ENCODE measurements at places on chromosomes 1 and 21.

DNA sequence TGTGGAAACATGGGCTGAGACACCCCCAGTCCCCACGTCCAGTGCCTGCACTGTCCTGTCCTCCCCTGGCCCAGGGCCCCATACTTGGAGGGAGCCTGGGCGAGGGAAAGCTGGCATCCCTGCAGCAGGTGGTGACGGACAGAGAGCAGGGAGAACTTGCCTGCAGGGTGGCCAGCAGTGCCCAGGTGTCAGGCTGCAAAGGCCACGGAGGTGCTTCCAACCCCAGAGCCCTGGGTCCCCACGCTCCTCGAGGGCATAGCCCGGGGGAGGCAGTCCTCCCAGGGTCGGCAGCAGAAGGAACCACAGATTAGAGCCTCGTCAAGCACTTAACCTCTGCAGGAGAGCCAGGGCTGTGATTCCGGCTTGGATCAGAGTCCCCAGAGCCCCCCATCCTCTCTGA lies 77.5 kb downstream of the ARHGEF16 start:
- DNase-seq: peak; percentile 72

- no peak for DNase-seq
Measured at GRCh38 chr1:245990315-245991022, 516.6 kb downstream of the SMYD3 start.

DNA sequence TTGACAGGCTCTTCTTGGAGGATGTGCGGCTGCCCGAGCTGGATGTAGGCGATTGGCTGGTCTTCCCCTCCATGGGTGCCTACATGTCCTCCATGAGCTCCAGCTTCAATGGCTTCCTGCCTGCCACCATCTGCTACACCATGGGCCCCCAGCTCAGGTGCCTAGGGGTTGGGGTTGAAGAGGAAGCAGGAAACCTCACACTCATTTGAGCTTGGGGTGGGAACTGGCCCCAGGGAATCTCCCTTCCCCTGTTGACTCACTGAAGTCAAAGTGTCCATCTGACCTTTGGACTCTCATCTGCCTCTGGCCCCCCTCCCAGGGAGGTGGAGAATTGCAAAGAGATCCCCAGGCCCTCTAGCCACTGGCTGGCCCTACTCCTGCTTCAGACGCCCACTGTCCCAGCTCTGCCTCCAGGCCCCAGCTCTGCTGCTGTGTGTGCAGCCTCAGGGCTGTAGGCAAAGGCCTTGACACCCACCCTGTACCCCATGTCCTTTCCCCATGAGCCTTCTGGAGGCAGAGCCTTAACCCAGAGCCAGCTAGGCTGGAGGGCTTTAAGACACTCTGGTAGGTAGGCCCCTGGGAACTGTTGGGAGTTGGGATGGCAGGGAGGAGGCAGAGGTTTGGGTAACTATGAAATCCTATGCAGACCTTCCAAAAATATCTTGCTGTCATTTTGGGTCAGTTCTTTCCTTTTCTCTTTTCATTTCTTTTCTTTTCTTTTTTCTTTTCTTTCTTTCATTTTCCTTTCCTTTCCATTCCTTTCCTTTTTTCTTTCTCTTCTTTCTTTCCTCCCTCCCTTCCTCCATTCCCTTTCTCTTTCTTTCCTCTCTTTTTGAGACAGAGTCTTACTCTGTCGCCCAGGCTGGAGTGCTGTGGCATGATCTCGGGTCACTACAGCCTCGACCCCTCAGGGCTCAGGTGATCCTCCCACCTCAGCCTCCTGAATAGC lies 66.9 kb upstream of the TINAGL1 start:
- DNase-seq: no peak

DNA sequence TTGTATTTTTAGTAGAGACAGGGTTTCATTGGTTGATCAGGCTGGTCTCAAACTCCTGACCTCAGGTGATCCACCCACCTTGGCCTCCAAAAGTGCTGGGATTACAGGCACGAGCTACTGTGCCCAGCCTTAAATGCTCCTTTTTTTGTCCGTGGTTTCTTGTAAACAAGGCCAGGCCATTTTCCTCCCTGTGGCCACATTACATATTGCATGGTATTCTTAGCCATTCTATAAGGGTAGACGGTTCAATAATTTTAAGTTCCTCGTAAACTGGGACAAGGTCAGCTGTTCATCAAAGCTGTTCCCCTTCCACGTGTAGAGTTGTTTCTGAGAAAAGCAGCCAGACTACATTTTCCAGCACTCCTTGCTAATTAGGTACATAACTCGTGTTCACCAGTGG lies 10.3 kb upstream of the LUZP1 start:
- DNase-seq: peak; percentile 45

GRCh38 chr1:46818591-46818990 lies 19.7 kb downstream of the CYP4B1 start:
- DNase-seq: no peak

GRCh38 chr1:231563247-231563646 lies 34.8 kb downstream of the TSNAX start:
- no peak for DNase-seq

DNA sequence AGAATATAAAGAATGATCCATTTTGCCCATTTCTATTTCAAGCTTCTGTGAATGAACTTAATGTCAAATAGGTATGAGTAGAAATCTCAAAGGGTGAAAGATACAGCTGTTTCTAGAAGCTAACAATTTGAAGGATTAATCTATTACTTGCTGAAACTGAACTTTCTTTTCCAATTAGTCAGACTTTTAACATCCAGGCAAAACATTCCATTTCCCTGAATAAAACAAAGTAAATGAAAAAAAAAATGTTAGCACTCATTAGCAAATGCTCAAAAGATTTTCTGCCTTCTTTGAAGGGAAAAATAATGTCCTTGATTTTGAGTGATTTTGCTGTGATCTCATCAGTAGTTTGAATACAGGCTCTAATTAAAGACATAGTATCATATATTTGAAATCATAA lies 447.6 kb upstream of the PRMT6 start:
- DNase-seq: no peak

DNA sequence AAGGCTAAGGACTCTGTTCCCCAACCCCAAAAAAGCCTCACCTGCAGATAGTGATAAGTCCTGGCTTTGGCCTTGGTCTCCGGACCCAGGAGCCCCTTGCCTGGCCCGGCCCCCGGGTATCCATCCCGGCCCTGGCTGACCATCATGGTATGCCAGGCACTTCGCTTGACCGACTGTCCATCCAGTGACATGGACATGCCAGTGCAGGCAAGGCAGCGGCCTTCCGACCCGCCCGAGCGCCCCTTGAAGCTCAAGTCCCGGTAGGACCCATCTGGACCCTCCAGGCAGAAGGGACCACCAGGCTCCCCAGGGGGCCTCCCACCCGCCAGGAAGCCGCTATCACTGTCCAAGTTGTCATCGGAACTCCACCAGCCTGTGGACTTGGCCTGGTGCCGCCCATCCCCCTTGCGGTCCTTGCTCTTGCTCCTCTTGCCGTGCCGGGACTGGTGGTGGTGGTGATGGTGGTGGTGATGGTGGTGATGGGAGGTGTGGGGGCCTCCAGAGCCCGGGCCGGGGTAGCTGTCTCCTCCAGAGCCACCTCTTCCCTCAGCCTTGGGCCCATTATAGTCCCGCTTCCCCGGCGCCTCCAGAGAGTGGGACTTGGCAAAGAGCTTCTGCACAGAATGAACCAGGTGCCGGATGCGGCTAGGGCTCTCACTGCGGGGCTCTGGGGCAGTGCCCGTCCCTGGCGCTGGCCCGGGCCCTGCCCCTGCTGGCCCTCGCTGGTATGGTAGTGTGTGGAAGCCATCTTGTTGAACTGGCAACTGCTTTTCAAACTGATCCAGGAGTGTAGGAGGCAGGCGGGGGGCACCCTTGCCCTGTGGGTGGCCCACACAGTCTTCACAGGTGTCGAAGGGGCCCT lies 25.0 kb downstream of the DLGAP3 start:
- DNase-seq: peak; percentile 59

GRCh38 chr1:84619383-84620102 lies 45.3 kb upstream of the CTBS start:
- DNase-seq: no peak

GRCh38 chr1:2934642-2935081 lies 86.6 kb upstream of the ACTRT2 start:
- DNase-seq: no peak

DNA sequence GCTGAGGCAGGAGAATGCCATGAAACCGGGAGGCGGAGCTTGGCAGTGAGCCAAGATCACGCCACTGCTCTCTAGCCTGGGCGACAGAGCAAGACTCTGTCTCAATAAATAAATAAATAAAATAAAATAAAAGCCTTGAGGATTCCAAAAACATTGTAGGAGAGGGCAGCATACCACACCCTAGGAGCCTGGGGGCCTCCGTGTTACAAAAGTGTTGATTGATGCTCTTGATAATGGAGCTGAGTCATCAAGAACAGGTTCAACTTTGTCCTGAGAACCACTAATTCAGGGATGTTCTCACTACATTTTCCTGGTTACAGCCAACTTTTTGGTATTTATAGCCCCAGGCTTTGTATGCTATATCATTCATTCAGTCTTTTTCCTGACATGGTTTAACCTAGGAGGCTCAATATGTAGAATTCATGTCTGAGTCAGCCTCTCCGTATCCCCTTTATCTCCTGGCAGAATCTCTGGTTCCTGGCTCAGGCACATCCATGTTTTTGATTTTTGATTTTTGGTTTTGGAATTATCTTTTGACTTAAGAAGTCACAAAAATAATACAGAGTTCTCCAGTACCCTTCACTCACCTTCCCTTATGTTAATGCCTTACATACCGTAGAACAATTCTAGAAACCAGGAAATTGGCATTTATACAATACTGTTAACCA lies 69.4 kb downstream of the LRRC8D start:
- DNase-seq: no peak

GRCh38 chr1:12447307-12447706 lies 170.7 kb downstream of the DHRS3 start:
- no peak for DNase-seq

- DNase-seq: no peak
Measured at GRCh38 chr1:28417441-28417922, 47.9 kb downstream of the PHACTR4 start.

DNA sequence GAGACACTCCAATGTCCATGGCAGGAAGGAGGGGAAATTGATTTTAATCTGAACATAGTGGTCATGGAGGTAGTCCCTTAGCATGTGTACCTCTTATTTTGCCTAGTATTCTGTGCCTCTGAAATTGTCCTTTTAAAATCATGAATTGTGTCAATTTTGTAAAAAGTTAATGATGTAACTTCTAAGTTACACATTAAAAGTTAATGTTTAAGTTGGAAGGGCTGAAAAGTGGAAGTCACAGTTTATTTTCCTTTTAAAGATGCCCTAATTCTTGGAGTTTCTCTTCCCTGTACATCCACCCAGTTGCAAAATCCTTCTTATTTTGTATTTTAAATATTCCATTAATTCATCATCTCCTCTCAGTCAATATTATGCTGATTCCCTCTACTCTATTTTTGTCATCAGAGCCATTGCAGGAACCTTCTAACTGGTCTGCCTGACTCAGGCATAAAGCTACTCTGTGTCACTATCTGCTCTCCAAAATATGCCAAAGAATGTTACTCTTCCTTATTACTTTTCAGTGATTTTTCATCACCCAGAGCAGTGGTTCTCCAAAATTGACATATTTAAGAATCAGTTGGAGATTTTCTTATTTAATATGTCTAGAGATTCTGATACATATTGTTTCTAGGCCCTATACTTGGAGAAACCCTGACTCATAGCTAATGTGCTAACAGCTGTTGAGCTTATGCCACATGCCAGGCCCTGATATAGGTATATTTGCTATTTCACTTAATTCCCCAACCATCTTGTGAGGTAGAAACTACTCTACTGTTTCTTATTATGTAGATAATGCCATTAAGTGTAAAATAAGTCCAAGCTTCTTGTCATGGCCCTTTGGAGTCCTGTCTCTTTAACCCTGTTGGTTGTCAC lies 5.1 kb downstream of the HOOK1 start:
- no peak for DNase-seq

GRCh38 chr21:38825921-38826320 lies 20.2 kb downstream of the ETS2 start:
- no peak for DNase-seq

- no peak for DNase-seq
Measured at GRCh38 chr1:8540261-8540941, 222.5 kb downstream of the SLC45A1 start.

DNA sequence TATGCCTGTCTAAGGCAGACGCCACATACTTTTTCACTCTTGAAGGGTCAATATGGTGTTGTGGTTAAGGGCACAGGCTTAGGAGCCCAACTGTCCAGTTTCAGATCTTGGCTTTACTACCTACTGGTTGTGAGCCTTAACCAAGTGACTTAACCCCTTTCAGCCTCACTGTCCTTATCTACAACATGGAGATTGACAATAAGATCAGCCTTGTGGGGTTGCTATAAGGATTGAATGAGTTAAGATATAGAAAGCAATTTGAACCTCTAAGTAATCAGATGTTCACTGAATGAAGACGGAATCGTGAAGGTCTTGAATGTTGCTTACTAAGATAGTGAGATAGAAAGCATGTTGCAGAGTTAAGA lies 121.3 kb upstream of the JUN start:
- no peak for DNase-seq

DNA sequence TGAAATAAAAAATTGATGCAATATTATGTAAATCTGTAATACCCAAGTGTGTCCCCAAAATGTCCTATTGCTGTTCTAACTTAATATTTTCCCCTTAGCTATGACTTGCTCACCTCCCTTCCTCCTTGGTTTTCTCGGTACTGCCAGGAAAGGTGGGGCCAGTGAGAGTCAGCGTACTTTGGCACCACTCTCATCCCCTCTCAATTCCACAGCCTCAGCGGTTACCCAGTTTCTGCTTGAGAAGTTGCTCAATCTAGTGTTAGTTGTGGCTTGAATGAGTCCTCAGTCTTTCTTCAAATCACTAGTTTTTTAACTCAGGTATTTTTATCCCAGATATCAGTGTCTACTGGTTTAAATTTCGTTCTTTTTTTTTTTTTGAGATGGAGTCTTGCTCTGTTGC lies 32.3 kb downstream of the BCAS2 start:
- no peak for DNase-seq

- no peak for DNase-seq
Measured at GRCh38 chr1:205928317-205928716, 14.9 kb downstream of the SLC26A9 start.

DNA sequence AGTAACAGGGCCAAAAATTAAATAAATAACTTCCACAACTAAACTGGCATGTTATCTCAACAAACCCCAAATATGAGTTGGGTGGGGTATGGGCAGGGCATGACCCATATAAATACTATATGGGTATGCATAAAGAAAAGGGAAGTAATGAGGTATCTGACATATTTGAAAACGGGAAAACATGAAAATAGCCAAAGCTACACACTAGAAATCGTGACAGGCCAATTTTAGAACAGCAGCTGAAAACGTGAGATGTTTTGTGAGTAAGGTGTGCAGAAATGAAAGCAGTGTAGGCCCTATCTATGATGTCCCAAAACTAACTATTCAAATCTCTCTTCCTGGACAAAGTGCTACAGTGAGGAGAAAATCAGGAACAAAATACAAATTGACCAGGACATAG lies 537.9 kb upstream of the NR5A2 start:
- DNase-seq: no peak

- DNase-seq: no peak
Measured at GRCh38 chr1:158396646-158397045, 2.6 kb downstream of the OR10T2 start.

DNA sequence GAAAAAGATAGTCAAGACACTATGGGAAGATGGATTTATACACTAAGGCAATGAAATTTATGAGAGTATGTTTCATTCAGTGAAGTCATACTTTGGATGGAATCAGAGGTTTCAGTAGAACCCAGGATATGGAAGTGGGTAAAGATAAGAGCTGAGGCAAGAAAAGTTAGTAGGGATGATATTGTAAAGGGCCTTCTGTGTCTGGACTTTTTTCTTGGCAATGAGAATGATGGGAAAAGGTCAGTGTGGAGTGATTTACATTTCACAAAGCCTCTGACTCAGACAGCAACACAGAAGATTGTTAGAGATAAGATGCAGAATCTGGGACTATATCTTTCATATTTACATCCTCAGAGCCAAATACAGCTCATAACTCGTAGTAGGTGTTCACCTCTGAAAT lies 32.1 kb downstream of the SH3BGR start:
- DNase-seq: no peak
